ENCODE measurements at places on chromosomes 7 and 10.

DNA sequence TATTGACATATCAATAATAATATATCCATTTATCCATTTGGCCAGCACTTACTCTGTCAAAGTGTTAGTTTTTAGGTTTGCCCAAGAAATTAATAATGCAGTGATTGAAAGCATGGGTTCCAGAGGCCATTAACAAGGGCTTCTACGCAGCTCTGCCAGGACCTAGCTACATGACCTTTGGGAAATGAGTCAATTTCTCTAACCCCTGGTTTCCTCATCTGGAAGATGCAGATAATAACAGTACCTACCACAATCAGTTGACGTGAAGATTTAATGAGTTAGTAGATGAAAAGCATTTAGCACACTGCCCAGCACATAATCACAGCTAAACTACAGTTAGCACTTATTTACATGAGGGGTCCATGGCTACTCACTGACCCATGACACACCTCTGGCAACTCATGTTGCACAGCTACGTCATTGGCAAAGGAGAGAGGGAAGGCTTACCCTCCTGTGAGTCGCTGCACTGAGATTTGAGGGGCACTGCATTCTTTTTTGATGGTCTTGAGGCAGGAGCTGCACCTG, 263.7 kb downstream of the PLXNA4 start:
- no peak for DNase-seq

DNA sequence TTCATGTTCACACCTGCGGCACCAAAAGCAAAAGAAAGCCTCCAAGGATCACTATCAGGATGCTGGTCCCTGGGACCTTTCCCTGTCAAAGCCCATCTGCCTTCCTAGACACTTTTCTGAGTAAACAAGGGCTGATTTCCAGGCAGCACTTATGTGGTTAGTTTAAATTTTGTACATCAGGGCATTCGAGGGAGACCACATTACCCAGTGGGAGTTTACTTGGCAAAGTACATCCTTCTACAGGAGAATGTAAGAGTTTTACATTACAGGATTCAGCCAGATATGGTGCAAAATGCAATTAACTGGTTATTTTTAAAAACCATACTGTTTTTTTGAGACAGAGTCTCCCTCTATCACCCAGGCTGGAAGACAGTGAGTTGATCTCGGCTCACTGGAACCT, 132.1 kb downstream of the CSTF2T start:
- DNase-seq = no peak

- DNase-seq = no peak
Measured at GRCh38 chr10:71132321-71132810, 80.0 kb upstream of the UNC5B start.

DNA sequence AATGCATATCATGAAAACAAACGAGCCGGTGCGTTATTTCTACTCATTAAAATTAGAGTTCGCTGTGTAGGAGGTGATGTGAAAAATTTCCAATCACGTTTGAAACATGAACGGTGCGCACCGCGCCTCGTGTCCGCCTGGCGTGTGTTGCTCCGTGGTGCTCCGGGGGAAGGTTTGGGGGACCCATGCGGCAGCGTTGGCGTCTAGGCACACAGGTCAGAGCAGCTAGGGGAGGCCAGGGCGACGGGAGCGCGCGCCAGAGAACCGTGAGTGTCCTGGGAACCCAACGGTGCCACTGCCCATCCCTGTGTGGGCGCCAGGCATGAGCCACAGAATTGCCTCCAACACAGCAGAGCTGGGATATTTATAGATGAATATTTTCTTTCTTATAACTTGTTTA, 70.6 kb upstream of the ADARB2 start:
- no peak for DNase-seq

DNA sequence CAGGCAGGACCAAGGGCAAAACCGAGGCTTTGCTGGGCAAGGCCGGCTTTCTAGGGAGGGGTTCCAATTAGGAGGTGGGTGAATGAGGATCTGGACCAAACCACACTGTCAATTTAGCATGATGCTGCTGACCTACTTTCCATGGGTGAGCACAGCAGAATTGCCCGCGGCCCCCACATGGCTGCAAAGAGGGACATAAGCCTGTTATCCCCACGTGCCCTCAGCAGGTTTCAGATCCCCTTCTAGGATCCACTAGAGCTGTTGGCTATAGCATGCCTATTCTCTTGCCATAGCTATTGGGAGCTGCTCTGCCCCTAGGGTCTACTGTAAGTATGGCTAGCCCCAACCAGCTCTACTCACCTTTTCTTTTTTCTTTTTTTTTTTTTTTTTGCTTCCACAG, 102.8 kb downstream of the COL13A1 start:
- no peak for DNase-seq

- no peak for DNase-seq
Measured at GRCh38 chr7:14013898-14014297, 24.4 kb upstream of the ETV1 start.

DNA sequence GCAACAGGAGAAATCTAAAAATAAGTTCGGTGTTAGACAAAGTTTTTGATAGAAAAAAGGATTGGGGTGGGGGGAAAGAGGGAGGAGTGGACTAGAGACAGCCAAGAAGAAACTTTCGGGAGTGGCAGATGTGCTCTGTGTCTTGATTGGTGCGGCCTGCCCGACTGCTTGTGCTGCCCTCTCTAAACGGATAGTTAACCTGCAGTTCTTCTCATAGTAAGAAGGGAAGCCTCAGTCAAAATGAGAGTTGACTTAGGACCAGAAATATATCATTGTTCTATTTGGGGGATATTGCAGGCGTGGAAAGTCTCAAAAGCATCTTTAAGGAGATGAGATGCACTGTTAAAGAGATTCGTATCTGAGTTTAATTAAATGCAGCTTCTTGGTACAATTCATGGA, 39.3 kb downstream of the UBE3C start:
- no peak for DNase-seq

- no peak for DNase-seq
Measured at GRCh38 chr10:794382-794956, 105.0 kb upstream of the DIP2C start.

DNA sequence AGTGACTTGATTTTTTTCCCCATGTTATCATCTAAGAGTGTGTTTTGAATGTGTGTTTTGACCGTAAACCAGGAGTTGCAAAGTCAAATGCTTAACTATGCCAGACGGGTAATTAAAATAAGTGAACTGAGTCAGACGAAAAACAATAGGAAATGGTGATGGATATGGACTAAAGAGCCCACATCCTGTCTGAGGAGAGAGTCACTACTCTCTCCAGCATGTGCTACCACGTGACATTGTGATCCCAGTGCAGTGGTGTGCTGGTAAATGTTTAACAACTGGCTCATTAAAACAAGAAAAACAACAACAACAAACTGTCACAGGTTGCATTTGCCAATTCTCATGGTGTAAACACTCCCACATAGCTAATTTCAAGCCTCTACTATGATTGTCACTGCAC, 164.3 kb downstream of the SUGCT start:
- no peak for DNase-seq
